ENCODE measurements at places on chromosomes 16 and 17.

GRCh38 chr16:11949527-11949926 is 7.7 kb upstream of the NPIPB2 start:
- DNase-seq: no peak

DNA sequence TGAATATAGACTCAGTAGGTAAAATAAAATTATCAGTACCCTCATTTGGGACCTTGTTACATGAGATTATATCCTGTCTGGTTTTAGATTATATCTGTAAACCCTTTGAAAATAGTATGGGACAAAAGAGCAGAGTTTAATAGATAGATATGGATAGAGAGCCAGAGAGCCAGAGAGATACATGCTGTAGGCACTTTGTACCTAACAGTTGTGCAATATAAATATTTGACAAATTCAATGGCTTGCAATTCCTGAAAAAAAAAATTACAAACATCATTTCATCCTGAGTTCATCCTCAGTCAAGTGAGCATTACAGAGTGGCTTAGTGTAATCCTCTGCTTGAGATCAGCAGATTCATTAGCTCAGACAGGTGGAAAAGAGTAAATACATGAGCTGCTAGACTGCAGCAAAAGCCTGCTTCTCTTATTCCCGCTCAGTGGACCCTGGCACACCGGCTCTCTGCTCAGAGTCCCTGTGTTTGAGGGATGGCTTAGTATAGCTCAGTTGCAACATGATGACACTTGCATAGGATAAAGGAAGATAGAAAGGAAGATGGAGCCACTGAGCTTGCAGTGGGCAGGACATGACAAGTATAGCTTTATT is 931.6 kb upstream of the GOT2 start:
- no peak for DNase-seq

GRCh38 chr17:63483655-63484575 is 7.1 kb downstream of the ACE start:
- no peak for DNase-seq

- DNase-seq: no peak
Measured at GRCh38 chr17:8253801-8254200, 4.7 kb downstream of the PFAS start.

DNA sequence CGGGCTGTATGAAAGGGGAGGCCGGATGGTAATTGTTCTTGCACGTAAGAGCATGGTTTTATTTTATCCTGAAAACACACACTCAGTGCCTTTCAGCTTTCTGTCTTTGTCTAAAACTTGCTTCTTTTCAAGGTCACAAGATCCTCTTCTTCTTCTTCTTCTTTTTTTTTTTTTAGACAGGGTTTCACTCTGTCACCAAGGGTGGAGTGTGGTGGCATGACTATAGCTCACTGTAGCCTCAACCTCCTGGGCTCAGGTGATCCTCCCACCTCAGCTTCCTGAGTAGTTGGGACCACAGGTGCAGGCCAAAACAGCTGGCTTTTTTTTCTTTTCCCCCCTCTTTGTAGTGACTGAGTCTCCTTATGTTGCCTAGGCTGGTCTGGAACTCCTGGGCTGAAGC is 15.9 kb upstream of the ZNF629 start:
- no peak for DNase-seq

GRCh38 chr17:20094777-20095176 is 85.6 kb downstream of the SPECC1 start:
- DNase-seq: no peak

GRCh38 chr17:17108451-17109049 is 66.3 kb downstream of the MPRIP start:
- DNase-seq: no peak

DNA sequence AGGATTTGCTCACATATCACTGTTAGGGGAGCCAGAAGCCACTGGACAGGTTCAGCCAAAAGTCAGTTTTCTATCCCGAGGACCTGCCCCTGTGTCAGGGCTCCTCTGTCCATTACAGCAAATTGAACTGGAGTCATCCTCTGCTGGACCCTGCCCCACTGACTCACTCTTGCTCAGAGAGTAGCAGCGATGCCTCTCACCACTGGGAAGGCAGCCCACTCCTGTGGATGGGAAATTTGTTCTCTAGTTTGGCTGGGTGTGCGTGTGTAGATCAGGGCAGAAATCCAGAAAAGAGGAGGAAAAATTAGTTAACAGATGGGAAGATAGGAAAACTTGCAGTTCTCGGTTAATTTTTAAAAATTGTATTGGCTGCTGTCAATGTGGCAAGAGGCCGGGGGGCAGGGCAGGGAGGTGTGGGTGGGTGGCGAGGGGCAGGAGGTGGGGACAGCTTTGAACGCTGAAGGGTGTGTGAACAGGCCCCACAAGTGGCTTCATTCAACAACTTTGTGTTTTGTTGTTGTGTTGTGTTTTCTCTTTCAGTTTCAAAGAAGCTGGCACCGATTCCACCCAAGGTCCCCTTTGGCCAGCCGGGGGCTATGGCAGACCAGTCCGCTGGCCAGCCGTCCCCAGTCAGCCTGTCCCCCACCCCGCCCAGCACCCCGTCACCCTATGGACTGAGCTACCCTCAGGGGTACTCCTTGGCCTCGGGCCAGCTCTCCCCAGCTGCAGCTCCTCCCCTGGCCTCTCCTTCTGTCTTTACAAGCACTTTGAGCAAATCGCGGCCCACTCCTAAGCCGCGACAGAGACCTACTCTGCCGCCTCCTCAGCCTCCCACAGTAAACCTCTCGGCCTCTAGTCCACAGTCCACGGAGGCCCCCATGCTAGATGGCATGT is 33.6 kb downstream of the ELAC2 start:
- DNase-seq: peak; percentile 91
